Activated T-cell treated with anti-CD3 and anti-CD28 coated beads for 24 hours (primary cell): ENCODE measurements at places on chromosomes 11 and 22.

GRCh38 chr22:42025421-42025820 lies 26.8 kb downstream of the WBP2NL start:
- no peak for DNase-seq

- DNase-seq: no peak
These were observed 9.2 kb downstream of the ZNF74 start for GRCh38 chr22:20402960-20403778.

DNA sequence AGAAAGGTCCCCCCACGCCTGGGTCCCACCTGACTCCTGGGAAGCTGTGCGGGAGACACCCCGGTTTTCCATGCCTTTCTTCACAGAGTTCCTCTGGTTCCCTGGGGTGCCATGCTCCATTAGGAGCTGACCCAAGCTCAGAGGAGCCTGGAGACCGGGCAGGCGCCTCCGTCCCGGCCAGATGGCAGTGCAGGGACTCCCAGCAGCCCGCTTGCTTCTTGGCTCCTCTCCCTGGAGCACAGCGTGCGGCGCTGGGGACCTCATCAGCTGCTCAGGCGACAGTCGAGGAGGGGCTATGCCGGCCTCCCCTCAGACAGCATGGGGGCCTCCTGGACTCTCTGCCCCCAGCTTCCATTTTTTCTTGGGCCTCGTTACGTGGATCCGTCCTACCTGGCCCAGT lies 13.1 kb upstream of the TTLL12 start:
- DNase-seq: no peak

- no peak for DNase-seq
These were observed 298.7 kb upstream of the DDI1 start for GRCh38 chr11:103737747-103738146.

GRCh38 chr11:15150507-15150906 lies 35.8 kb downstream of the INSC start:
- no peak for DNase-seq
